ENCODE measurements at places on chromosomes 3 and 15.

- DNase-seq: peak; percentile 87
These were observed 68.9 kb downstream of the IQSEC1 start for GRCh38 chr3:13004376-13004775.

DNA sequence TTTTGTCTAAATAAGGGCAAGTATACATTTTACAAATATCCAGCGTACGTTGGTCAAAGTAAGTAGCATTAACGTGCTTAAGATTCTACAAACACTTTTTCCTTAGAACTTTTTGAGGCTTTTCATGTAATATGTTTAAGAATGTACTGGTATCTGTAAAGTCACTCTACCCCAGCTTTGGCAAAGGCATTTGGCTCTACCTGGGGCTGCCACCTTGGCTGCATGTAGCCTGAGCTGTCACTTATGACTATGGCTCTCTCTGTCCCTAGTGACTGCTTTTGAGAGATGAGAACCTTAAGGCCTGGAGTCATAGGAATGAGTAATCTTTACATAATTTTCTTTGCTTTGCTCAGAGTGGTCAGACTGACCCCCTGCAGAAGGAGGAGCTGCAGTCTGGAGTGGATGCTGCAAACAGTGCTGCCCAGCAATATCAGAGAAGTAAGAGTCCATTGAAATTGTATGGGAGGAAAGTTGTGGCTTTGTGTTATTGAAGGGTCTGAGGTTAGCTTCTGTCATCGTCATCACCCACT is 61.2 kb downstream of the IQGAP1 start:
- no peak for DNase-seq

GRCh38 chr3:133383175-133383574 is 16.7 kb upstream of the BFSP2 start:
- no peak for DNase-seq

- no peak for DNase-seq
These were observed 64.8 kb downstream of the FAM43A start for GRCh38 chr3:194750491-194750828.

GRCh38 chr3:48460517-48460902 is 14.0 kb downstream of the ATRIP start:
- no peak for DNase-seq

GRCh38 chr3:123880998-123881561 is 3.1 kb downstream of the MYLK start:
- DNase-seq: peak; percentile 39

GRCh38 chr15:33200444-33200843 is 5.9 kb upstream of the FMN1 start:
- no peak for DNase-seq

GRCh38 chr15:92130244-92130643 is 263.4 kb upstream of the ST8SIA2 start:
- no peak for DNase-seq

GRCh38 chr3:122993124-122993978 is 34.2 kb downstream of the SEMA5B start:
- no peak for DNase-seq

DNA sequence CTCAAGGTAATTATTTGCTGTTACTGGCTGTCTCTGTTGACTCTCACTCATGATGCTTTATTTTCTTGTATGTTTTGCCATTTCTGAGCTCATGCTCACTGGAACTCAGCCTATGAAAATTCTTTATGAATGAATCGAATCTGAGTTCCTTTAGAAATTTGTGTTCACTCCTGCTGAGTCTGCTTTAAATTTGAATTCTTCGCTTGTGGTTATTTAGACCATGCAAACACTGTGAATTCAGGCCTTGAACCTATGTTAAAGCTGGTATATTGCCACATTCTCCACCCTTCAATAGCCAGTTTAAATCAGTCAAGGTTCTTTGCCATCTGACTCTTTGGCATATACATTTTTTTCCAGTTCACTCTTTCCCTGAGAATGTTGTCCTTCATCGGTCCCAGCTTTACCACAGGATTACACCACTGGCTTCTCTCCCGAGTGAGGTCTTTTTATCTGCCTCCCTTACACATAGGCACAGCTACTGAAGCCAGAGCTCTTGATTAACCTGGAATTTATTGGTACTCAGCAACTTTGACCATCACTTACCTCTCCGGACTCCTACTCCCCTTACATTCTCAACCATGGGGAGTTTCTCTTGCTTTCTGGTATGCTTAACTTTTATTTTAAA is 400.6 kb downstream of the VPS13C start:
- no peak for DNase-seq

- DNase-seq: no peak
These were observed 112.9 kb downstream of the OXNAD1 start for GRCh38 chr3:16377847-16378302.

DNA sequence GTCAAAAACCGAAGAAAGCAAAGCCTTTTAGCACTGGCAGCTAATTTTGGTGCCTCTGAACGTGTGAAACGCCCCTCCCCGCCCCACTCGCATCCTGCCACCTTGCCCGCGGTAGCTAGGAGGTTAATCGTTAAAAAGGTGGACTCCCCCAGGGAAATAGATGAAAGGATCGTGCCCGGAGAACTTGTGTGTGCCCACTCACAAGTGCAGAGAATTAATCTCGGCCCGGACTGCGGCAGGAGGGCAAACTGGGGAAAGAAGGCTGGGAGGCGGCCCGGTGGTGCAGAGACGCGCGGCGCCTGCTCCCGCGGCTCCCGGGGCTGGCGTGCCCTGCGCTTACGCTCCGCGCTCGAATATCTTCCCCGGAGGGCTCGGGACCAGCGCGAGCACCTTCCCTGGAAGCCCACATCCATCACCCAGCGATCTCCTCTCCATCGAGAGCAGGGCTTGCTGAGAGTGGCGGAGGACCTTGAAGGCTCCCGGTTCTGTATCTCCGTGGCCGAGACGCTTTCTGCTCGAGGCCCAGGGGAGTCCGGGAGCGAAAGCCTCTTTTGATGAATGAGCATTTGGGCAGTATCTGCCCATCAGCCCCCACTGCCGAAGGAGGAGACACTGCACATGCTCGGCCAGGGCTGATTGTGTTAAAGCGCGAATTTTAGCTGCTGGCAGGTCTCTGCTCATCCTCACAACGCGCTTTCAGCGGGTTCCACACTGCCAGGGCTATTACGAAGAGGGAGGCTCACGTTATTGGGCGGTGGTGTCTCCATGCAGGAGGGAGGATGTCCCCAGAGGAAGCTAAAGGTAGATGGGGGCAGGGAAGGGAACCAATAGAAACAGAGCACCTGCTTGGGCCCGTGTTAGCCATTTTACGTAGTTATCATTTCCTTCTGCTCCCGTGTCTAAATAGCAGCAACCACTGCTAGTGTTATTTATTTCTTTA is 1.3 kb upstream of the SPTSSB start:
- DNase-seq: peak; percentile 42

DNA sequence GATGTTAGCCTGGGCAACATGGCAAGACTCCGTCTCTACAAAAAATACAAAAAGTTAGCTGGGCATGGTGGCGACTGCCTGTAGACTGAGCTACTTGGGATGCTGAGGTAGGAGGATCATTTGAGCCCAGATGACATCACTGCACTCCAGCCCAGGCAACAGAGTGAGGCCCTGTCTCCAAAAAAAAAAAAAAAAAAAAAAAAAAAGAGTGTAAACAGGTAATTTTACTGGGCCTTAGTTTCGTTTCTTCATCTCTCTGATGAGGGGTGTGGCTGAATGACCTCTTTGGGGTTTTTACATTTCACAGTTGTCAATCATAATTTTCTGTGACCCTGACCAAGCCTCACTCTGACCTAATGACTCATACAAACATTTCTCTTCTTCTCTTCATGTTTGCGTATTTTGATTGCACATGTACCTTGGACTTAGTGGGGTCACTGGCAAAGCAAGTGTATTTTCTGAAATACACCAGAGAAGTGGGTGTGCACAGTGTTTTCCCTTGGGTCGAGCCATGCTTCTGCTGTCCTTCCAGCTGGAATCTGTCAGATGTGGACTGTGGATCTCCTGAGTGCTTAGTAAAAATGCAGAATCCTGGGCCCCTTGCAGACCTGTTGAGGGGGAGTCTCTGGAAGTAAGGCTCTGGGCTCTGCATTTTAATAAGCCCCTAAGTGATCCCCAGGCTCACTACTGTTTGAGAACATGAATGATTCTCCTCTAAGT is 140.5 kb downstream of the FNDC3B start:
- DNase-seq: no peak

- no peak for DNase-seq
These were observed 992 bp downstream of the RHOV start for GRCh38 chr15:40872791-40873693.

- no peak for DNase-seq
These were observed 32.9 kb downstream of the DNAJB8 start for GRCh38 chr3:128433837-128434165.

- DNase-seq: no peak
These were observed 204.8 kb downstream of the MECOM start for GRCh38 chr3:169458752-169459151.

DNA sequence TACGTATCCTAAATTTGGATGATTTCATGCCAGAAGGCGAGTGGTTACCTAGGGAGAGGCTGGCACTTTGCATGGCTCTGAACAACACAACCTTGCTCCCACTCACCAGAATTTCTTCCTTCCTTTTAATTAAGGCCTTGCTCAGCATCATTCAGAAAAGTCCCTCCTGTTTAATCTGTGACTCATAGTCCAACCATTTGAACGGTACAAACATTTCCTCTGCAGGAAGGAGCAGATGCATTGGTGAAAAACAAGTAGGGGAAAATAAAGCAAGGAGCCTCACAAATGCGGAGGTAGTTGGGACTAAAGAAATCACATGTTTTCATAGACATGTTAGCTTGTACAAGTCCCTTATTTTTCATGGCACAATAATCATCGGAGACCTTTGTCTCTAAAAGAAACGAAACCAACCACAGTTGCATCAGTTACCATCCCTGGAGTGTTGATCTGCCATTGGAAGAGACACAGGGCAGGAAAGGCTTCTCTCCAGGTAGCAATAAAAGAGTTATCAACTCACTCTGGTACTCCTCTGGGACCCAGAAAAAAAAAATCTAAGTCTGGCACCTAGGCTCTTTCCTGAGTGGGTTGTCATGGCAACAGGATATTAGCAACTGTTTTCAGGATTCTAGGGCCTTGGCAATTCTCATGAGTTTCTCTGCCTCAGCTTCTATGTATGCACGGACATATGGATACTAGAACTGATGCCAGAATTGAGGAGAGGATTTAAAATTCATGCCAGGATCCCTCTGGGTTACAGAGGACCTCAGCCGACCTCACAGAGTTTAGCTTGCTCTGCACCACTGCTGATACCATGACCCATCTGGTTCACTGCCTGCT is 255.4 kb upstream of the ARPP21 start:
- DNase-seq: no peak

GRCh38 chr3:132854856-132855535 is 132.8 kb upstream of the NPHP3 start:
- no peak for DNase-seq

GRCh38 chr3:4533489-4534443 is 40.6 kb downstream of the ITPR1 start:
- peak; percentile 79 for DNase-seq

DNA sequence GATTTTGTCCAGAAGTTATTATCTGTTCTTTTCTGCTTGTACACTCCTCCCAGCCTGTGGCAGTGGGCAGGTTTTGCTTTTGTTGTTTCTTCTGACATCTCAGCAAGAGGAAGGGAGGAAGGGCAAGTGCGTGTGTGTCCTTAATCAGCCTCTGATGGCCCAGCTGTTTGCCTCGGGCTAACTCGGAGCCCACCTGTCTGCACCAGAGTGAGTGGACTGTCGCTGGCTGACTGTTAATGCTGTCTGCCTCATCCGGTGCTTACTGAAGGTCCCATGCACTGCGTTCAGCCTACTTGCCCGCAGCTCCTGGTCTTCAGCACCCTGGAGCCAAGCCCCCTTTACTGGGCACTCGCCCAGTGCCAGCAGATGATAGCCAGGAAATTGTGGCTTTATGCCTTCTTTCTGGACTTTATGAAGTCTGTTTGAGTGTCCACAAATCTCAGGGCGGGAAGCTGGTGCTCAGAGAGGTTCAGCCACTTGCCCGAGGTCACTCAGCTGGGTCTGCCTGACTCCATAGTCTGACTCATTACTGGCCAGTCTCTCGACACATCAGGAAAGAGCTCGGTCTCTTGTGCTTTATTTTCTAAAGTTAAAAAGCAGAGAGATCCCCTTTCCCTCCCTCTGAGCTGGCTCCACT is 89.5 kb downstream of the CHRNA7 start:
- no peak for DNase-seq

- DNase-seq: no peak
These were observed 11.3 kb downstream of the RYR3 start for GRCh38 chr15:33322091-33322490.

- DNase-seq: no peak
These were observed 7.2 kb downstream of the TMOD2 start for GRCh38 chr15:51758645-51759044.

DNA sequence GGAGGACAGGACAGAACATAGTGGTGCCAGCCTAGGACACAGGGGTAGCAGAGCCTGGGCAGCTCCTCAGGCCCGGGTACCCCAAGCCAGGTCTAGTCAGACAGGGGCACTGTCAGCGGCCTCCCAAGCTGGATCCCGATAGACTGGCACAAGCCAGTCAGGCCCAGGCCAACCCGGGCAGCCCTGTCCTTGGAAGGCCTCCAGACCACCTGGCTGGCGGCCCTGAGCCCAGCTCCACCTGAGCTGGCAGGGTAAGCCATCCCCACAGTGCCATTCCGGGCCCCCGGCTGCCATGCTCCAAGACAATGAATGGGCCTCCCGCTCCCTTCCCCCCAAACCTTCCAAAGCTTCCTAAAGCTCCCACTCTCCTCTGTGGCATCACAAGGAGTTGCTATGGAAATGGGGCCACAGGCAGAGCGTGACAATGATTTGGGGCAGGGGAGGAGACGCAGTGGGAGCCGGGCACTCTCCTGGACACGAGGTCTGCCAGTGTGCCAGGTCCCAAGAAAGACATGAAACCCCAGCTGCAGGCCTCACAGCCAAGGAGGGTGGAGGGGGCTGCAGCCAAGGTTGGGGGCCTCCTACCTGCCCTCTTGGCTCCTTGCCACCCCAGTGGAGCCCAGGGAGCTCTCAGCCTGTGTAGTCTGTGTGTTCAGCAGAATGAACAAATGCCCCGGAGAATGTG is 165.6 kb upstream of the LINGO1 start:
- no peak for DNase-seq

DNA sequence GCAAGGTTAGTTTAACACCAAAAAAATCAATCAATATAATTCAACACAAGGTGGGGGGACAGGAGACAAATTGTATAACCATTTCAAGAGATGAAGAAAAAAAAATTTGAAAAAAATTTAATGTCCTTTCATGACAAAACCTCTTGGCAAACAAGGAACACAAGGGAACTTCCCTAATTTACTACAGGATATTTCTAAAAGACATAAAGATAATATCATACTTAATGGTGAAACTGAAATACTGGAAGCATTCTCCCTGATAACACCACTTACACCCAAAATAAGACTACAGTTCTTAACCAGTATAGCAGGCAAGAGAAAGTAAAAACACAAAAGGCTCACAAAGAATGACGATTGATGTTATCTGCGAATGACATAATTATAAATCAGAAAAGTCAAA is 44.7 kb downstream of the IFT57 start:
- no peak for DNase-seq

- DNase-seq: peak; percentile 87
These were observed 18.9 kb upstream of the TGM5 start for GRCh38 chr15:43285609-43286037.
